HS-5 (cell line): ENCODE measurements at places on chromosomes 2 and 18.

GRCh38 chr2:120513776-120514357 lies 167.9 kb downstream of the INHBB start:
- DNase-seq, result no peak

DNA sequence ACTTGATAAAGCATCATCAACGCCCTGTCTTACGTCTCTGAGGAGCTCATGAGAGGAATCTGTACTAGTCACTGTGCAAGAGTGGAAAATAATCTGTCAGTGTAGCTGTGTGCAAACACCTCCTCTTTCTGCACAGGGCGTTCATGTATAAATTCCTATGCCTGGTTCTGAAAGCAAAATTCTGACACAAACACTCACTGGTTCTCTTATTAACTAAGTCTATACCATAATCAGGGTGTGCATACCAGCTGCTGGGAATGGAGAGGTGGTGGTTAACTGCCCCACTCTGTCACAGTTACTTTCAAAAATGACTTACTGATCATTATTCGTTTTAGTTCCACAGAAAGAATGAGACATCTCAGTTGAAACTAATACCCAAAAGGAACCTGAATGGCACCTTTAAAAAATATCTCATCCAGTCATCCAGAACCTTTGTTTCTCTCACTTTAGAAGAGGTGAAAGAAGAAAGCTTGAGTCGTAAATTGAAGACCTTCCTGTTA lies 35.7 kb downstream of the STK39 start:
- DNase-seq, result no peak

GRCh38 chr18:35432565-35433001 lies 55.4 kb upstream of the ZNF396 start:
- no peak for DNase-seq

DNA sequence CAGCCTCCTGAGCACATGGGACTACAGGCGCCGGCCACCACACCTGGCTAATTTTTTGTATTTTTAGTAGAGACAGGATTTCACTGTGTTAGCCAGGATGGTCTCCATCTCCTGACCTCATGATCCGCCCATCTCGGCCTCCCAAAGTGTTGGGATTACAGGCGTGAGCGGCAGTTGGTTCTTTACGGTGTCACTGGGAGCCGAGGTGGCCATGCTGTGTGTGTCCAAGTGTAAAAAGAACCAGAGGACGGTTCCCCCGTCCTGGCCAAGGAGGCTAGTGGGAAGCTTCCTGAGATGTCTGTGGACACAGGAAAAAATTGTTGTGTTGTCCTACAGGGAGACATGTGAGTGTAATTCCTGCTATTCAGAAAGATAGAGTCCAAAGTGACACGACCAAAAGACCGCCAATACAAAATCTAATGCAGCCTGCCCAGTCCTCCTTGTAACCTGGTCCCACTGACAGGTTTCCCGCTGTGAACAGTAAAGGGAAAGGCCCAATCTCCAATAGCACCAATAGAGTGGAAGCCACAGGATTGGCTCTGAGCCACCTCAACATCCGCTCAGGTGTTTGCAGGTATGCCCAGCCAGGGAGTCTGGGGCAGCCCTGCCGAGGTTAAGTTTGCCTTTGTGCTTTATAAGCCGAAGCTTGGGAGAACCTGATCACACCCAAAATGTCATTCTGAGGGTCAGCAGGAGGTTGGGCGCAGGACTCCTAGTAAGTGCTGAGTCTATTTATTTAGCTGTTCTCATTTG lies 40.6 kb downstream of the NCK2 start:
- no peak for DNase-seq

DNA sequence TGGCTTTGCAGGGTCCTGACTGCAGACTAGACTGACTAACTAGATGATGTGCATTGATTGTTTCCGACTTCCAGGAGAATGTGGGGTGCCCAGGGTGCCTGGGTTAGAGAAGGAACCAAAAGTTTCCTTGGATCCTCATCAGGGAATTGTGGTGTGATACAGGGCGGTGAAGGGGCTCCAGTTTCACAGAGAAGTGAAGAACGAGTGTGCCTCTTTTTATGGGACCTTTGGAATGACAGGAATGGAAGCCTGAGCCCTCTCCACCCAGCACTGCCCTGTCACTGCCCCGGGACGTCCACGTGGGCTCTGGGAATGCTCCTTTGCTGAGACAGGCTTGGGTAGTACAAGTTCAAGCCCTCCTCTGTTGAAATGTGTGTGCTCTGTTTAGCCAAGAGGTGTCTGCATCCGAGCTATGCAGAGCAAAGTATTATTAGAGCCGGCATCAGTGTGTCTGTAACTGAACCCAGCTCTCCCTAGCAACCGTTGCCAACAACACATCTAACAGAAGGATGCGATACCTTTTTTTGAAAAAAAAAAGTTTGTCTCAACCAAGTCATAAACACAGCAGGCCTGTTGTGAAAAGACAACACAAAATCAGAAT lies 183.6 kb downstream of the SMAD7 start:
- DNase-seq, result no peak

- no peak for DNase-seq
Observed at GRCh38 chr2:19991895-19992294, 2.0 kb upstream of the WDR35 start.

- DNase-seq, result no peak
Observed at GRCh38 chr2:9779596-9780264, 63.5 kb upstream of the TAF1B start.

DNA sequence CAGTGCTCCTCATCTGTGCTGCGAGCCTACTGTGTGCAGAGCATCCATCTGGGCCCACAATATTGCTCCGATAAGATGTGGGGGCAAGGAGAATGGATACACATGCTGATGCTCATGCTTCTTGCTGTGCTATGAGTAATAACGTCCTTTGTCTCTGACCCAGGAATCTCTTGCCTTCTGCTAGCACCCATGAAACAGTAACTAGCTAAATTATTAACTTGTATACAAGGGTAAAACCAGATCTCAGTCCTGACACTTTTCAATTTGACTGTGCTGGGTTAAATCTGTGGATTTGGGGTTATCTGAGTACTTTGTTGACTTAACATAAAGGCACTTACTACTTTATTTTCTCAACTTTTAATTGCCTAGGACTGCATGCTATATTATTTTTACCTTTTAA lies 357.6 kb downstream of the SLC4A3 start:
- no peak for DNase-seq

DNA sequence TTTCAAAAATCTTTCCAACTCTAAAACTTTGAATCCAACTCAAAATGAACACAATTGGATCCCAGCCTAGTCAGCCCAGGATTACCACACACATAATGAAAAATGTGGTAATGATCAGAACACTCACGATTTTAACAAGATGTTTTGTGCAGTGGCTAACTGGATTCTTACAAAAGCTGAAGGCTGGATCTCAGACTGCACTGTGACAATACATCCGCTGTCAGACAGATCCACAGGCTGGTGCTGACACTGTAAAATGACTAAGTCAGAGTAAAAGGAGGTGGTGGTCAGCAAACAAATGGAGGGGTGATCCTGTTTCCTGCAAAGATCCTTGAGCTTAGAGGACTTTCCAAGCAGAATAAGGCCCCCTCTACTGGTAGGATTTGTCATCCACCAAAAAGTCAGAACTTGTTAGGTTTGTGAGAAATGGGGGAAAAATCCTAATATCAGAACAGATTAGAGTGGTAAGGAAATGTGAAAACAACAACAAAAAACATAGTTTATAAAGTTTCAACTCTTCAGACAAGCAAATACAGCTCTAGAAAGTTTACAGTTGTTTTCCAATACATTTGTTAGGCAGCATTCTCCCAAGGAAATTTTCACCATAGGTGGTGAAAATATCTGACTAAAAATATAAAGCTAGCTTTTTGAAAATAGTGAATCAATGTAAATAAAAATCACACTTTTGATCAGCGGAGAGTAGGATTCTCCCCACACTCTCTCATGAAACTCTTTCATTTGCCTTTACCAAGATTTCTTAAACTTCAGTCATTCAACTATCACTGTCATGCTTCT lies 211.9 kb downstream of the AGPS start:
- peak; percentile 68 for DNase-seq

- no peak for DNase-seq
Observed at GRCh38 chr2:240567872-240568677, at the start of gene RNPEPL1. TSS of gene RNPEPL1 (plus strand) at chr2:240568484. CDS start at chr2:240568587, 103 bp downstream.

DNA sequence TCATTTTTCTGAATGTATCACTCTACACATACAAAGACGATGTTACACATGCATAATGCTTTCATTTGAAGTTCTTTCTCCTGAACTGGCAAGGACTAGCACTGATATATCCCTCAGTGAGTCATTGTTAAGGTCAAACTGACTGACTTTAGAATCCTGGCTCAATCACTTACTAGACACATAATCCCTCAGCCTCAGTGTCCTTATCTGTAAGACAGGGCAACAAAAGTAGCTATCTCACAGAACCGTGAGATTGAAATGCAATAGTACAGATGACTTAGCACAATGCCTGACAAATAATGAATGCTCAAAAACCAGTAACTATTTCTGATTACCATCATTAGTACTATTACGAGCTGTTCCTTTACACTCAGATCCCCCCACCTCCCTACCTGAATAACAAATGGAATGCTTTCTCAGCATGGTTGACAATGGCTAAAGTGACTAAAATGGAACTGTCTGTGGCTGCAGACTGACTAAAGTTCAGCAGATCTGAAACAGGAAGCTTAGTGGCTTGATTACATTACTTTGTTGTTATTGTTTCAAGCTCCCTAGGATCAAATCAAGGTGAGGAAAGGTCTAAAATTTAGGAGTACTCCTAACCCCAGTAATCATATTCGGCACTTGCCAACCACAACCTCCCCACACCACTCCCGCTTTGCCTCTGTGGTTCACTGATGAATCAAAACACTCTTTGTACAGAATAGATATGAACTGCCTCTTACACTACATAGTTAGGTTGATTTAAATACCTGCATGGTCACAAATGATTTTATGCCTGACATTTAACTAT lies 35.8 kb upstream of the CACNB4 start:
- DNase-seq, result no peak

GRCh38 chr2:230202430-230203109 lies 17.2 kb downstream of the SP110 start:
- DNase-seq, result no peak

DNA sequence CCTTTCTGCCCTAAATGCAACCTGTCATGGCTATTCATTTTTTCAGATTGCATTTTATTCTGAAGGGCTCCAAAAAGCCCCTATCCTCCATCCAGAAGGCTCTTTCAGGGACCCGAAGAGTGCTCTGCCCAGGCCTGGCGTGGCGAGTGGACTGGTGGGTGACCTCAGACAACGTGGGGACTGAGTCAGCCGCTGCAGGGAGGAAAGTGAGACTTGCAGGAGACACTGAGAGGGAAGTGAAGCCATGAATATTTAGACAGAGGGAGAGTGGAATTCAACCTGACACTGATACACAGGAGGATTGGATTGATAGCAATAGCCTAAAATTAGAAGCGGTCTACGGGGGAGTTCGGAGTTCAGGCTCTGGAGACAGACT lies 63.6 kb upstream of the SIX2 start:
- DNase-seq, result no peak

DNA sequence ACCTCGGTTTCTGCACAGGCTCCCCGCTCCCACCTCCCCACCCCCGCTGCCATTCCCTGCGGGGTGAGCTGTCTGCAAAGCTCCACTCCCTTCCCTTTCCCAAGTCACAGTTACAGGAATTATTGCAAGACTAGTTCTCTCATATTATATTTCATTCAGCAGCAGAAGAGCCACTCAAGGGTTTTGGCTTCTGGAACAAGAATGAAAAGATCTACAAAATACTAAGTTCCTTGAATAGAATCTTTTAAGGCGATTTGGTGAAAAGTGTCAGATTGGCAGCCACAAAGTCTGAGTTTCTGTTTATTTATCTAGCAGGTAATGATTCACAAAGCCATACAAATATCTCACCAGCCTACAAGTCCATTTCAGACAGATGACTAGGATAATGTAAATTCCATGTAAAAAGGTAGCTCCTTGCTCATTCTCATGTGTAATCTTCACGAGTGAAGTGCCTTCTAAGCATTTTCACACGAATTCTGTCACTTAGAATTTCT lies 221.9 kb upstream of the RBBP8 start:
- DNase-seq, result no peak

GRCh38 chr18:6294148-6294784 lies 120.4 kb downstream of the L3MBTL4 start:
- no peak for DNase-seq

GRCh38 chr2:118851650-118852049 lies 4.2 kb upstream of the EN1 start:
- DNase-seq, result no peak

DNA sequence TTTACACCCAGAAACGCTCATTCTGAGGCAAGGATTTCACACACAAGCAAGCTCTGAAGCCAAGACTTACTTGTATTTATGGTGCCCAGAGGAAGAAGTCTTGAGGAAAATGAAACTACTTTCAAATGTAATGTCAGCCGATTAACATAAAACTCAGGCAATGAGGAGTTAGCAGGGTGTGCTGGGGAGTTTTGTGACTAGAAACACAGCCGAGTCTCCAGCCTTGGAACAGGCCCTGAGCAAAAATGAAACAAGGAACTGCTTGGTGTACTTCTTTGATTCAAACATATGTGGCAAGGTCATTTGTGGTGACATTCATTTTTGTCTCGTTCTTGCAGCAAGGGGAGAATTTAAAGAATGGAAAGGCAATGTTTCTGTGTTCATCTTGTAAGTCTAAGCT lies 4.5 kb downstream of the DYTN start:
- no peak for DNase-seq

DNA sequence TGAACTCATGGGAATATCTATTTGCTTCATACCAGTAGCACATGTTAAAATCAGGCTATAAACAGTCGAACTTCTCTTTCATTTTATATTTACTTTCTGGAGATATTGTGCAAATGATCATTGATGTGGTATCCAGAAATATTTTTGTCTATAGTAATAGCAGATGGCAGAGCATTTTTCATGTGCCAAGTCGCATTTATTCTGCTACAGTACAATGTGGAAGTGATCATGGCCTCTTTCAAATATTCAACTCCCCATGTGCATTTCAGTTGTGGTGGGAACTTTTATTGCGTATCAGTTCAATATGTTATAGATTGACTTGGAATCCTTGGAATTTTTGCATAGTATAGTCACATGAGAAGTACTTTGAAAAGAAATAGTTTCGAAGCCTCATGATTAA lies 57.4 kb downstream of the RHBDD1 start:
- DNase-seq, result peak; percentile 97

- DNase-seq, result no peak
Observed at GRCh38 chr2:146587291-146587713, 1257.5 kb upstream of the ACVR2A start.

DNA sequence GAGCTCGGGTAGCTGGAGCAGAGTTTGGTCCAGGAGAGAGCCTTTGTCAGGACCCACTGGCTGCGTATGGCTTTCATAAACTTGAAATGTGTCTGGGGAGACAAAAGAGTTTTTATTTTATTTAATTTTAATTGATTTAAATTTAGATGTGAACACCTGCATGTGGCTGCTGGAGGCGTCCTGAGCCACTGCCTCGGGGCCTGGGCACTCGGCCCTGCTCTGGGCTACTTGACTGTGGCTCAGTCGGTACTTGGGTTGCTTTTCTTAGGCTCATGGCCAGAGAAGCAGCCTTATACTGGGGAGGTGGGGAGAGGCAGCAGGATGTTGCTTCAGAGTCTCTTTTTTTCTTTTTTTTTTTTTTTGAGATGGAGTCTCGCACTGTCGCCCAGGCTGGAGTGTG lies 661.8 kb upstream of the HS6ST1 start:
- no peak for DNase-seq

- DNase-seq, result peak; percentile 15
Observed at GRCh38 chr2:95526360-95527341, 42.1 kb upstream of the TRIM43B start.
